ENCODE measurements at places on chromosomes 1 and 21. TPM values are rescaled to one million over a fixed set of nuclear protein-coding genes. Genes with fewer than 3 reads are reported as not detected.
A peak's percentile ranks its signal among the peaks of the same experiment; 100 is the strongest.

Gene SYT6
- not detected for polyA plus RNA-seq

- DNase-seq = no peak
These were observed 74.3 kb downstream of the LAMC1 start for GRCh38 chr1:183097438-183098051.

Gene TTLL7
- polyA plus RNA-seq = not detected

Gene MDM4
- polyA plus RNA-seq = 35.7 TPM

DNA sequence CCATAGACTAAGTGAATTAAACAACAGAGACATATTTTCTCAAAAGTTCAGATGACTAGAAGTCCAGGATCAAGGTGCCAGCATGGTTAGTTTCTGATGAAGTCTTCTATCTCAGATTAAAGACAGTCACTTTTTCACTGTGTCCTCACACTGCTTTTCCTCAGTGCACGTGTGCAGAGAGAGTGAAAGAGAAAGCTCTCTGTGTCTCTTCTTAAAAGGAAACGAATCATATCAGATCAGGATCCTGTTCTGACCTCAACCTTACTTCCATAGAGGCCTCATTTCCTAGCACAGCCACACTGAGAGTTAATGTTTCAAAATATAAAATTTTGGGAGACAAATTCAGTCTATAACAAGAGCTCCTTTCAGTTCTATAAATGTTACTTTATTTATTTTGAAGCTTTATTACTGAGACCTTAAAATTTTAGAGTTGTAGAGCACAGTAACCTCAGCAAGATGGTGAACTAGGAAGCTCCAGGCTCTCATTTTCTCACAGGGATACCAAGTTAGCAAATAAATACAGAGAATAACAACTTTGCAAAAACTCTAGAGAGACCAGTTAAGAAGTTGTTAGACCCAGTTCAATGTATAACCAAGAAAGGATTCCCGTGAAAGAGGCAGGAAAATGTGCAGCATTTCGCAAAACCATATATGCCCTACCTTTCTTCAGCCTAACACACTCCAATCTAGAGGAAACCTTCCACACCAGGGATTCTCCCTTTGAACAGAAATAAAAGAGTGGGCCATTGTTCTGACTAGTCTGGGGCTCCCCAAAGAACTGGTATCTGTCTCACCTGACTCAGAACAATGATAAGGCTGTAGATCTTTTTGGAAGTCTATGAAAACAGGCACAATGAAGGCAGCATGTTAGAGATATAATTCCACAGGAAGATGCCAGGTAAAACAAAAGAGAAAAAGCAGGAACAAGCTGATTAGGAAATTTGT is 372.2 kb downstream of the MRPL39 start:
- peak; percentile 16 for DNase-seq

- DNase-seq = no peak
These were observed 40.1 kb downstream of the S100A10 start for GRCh38 chr1:151953409-151954094.

- DNase-seq = no peak
These were observed 12.4 kb upstream of the ATP1A1 start for GRCh38 chr1:116360429-116361173.

Gene RAB25
- polyA plus RNA-seq = not detected

- DNase-seq = no peak
These were observed 83.4 kb downstream of the IGSF21 start for GRCh38 chr1:18191037-18191436.

GRCh38 chr21:33514229-33514628 is 22.7 kb upstream of the DNAJC28 start:
- DNase-seq = no peak

DNA sequence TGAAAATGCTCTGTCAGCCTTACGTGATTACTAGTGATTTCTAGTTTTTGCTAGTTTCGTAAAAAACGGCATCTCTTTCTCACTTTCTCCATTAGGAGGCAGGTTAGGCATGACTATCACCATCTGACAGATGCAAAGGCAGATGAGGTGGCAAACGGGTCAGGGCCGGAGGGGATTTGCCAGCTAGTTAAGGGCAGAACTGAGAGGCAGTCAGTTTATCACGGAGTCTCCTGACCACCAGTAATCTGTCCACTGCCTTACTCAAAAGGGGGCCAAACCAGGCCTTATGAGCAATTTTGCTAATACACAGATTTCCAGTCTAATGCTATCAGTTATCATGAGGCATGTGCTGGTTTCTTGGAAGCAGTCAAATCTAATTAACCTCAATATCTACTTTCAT is 159.3 kb downstream of the TSEN15 start:
- DNase-seq = no peak

DNA sequence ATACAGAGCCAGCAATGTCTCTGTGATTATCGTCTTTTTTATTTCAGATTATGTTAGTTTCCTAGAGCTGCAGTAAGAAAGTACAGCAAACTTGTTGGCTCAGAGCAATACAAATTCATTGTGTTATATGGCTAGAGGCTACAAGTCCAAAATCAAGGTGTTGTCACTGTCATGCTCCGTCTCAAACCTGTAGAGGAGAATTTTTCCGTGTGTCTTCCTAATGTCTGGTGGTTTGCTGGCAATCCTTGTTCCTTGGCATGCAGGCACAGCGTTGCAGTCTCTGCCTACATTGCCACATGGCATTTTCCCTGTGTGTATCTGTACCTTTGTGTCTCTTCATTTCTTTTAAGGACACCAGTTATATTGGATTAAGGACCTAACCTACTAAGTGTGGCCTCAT is 244.4 kb downstream of the LRRIQ3 start:
- DNase-seq = no peak

DNA sequence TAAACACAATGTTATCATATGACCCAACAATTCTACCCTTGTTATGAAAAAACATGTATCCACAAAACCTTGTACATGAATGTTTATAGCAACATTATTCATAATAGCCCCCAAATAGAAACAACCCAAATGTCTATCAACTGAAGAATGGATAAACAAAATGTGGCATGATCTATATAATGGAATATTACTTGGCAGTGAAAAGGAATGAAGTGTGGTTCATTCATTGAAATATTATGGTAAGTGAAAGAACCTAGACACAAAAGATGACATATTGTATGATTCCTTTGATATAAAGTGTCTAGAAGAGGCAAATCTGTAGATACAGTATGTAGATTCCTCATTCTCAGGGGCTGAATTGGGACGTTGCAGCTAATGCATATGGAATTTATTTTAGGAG is 151.2 kb downstream of the KIF26B start:
- DNase-seq = no peak

Gene TARBP1
- polyA plus RNA-seq = 5.8 TPM

GRCh38 chr1:70361727-70362398 is 7.3 kb upstream of the ANKRD13C start:
- no peak for DNase-seq

DNA sequence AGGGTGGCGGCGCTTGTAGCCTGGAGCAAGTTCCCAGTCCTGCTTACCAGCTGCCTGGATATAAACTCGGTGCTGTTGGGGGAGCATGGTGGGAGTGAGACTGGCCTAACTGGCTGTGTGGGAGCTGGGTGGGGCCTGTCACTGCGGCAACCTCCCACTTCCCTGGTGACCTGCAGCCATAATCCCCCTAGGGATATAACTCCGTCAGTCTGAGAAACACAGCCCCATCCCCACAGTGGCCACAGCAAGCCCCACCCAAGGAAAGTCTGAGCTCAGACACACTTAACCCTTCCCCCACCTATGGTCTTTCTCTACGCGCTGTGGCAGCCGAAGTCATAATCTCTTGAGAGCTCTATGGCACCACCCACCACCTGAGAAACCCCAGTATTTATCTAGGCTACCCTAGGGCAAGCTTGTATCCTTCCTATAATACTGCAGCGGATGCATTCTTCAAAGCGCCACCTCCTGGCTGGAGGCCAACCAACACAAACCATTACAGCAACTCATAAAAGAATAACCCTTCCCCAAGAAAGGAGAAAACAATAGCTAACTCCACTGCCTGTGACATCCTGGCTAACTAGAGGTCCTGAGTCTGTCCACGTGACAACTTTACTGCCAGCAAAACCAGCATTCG is 57.4 kb downstream of the ZNF648 start:
- DNase-seq = no peak

DNA sequence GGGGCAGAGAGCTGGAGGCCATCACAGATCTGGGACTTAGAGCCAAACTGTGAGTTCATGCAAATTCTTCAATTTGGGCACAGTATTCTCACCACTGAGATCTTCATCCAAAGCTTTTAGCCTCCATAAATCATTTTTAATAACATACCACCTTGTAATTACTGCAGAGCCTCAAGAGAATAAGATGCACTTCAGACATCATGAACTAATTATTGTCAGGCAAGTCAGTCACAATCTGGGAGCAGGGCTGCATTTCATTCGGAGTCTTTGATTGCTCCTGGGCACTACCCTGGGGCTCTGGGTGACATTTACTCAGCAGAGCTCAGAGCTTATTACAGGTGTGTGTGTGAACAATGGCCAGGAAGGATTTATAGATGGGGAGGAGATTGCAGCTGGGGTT is 623.7 kb downstream of the PTPRU start:
- DNase-seq = no peak

Gene FALEC
- 1.5 TPM for polyA plus RNA-seq

- DNase-seq = peak; percentile 82
These were observed 53.8 kb downstream of the IER5 start for GRCh38 chr1:181142096-181142958.

DNA sequence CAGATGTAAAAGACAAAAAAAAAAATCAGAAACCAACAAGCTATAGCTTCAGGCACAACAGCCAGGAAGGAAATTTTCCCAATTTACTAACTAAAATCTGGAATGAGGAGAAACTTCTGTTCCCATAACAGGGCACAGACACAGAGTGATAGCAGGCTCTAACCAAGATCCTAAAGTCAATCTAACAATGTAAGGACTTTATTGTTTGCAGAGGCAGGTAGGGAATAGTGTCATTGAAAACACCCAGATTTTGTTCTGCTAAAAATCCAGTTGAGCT is 166.6 kb upstream of the ATP1B1 start:
- DNase-seq = no peak

DNA sequence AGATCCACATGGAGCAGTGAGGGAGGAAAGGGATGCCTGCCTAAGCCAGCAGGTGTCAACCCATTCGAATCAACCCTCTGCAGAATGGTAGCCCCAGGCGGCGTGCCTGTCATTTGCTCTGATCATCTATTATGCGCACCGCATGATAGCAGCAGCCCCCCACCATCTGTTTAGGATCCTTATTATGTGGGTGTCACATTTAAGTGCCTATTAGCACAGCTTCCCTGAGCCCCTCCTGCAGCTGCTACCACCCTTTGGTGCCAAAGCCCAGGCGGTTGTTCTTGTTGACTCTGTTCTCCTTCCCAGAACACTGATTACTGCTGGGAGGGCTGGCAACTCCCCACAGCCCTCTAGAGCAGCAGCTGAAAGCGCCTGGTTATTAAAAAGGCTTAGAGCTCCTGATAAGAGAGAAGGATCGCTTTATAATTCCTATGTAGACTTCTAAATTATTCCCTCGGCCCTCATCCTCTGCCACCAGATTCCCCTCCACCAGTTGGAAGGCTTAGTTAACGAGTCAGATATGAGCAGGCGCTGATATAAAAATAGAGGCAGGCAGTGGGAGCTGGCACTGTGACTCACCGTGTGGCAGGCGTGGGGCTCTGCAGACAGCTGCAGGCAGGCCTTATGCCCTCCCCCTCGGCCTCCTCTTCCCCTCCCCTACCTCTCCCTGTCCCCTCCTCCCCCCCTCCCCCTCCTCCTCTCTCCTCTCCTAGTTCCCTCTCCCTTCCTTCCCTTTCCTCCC is 23.0 kb downstream of the ACTA1 start:
- DNase-seq = no peak

GRCh38 chr1:234083460-234083859 is 179.0 kb downstream of the SLC35F3 start:
- DNase-seq = no peak
